Suprapubic skin (tissue), 4 donors: ENCODE measurements at places on chromosomes 7 and 10. TPM values are rescaled to one million over a fixed set of nuclear protein-coding genes. Genes with fewer than 3 reads are reported as not detected.
A peak's percentile ranks its signal among the peaks of the same experiment; 100 is the strongest.

- H3K4me1 ChIP-seq = peaks cover 12% of the 10 kb centered on the region
- H3K27ac ChIP-seq = peak overlapping the region; percentile 18
Observed at GRCh38 chr7:2158331-2159175, 74.2 kb downstream of the MAD1L1 start.

CYP2C8 gene
- total RNA-seq = 1.3 TPM

GRCh38 chr10:132030898-132031463 is 34.8 kb upstream of the JAKMIP3 start:
- DNase-seq = no peak
- H3K27ac ChIP-seq = no peak overlapping the region
- no peaks in the 10 kb centered on the region for H3K36me3 ChIP-seq
- H3K4me1 ChIP-seq = peaks cover 2% of the 10 kb centered on the region
- no peak overlapping the region for H3K4me3 ChIP-seq

DNA sequence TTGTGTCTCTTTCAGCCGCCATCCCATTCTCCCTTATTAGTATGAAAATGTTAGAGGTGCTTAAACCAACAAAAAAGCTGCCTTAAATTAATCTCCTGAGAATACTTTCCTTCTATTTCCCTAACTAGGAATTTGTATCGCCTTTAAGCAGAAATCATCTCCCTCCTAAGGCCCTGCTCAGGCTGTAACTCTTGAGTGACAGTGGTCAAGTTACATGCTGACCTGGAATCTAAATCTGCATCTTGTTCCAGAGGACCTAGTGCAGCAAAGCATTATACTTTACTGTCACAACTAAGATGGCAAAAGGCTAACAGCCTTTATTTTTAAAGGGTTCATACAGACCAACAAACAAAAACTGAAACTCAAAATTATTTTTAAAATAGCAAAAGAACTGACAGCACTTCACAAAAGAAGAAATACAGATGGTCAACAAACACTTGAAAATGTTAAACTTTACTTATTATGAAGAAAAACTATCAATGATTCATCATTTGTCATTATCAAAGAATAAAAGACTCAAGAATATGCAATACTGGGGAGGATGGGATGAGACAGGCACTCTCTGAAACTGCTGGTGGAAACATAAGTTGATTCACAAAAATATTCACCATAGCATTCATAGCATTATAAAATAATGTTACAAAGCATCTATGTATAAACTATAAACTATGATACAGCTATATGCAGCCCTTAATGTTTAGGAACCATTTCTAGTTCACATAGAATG is 11.0 kb downstream of the CYREN start:
- no peaks in the 10 kb centered on the region for H3K27me3 ChIP-seq
- no peak overlapping the region for H3K27ac ChIP-seq
- DNase-seq = no peak
- H3K36me3 ChIP-seq = peaks cover 3% of the 10 kb centered on the region
- H3K4me3 ChIP-seq = no peak overlapping the region
- H3K4me1 ChIP-seq = peaks cover 14% of the 10 kb centered on the region

GRCh38 chr7:54483523-54483922 is 58.7 kb upstream of the VSTM2A start:
- no peak for DNase-seq
- no peak overlapping the region for H3K27ac ChIP-seq
